Psoas muscle (tissue), 8 donors: ENCODE measurements at places on chromosomes 11 and 22. TPM values are rescaled to one million over a fixed set of nuclear protein-coding genes. Genes with fewer than 3 reads are reported as not detected.

NAALAD2 gene
- total RNA-seq, result 0.86 TPM

GRCh38 chr11:78228467-78228866, 39.7 kb downstream of the USP35 start:
- DNase-seq, result no peak

- no peak for DNase-seq
Measured at GRCh38 chr11:128207861-128208321, 379.5 kb downstream of the ETS1 start.

PTPMT1 gene
- total RNA-seq, result 25.1 TPM

DNA sequence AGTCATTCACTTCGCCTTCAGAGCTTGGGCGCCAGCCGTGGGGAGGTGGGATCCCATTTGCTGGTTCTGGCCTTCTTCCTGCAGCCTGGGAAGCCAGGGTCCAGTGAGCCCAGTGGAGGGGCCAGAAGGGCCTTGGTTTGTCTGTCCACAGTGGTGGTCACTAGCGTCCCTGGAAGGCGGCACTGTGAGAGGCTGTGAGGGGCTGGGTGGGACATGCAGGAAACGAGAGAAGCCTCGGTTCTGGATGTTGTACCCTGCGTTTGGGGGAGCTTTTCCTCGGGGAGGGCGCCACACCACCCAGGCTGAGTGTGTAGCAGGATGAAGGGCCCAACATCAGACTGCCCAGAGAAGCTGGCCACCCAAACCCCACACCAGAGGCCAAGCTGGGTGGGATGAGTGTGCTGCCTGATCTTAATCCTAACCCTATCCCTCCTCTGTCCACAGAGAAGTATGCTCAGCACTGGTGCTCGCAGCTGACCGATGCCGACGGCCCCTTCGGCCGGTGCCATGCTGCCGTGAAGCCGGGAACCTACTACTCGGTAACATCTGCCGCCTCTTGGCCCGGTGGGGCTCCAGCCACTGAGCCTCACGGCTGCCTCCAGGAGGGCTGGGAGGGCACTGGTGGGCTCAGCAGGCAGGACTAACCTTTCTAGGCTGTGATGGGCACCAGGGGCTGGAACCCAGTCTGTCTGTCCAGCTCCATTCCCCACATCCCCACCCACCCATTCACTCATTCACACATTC, 14.4 kb downstream of the MUC5AC start:
- peak; percentile 28 for DNase-seq

GNAZ gene
- total RNA-seq, result 1.7 TPM

DNA sequence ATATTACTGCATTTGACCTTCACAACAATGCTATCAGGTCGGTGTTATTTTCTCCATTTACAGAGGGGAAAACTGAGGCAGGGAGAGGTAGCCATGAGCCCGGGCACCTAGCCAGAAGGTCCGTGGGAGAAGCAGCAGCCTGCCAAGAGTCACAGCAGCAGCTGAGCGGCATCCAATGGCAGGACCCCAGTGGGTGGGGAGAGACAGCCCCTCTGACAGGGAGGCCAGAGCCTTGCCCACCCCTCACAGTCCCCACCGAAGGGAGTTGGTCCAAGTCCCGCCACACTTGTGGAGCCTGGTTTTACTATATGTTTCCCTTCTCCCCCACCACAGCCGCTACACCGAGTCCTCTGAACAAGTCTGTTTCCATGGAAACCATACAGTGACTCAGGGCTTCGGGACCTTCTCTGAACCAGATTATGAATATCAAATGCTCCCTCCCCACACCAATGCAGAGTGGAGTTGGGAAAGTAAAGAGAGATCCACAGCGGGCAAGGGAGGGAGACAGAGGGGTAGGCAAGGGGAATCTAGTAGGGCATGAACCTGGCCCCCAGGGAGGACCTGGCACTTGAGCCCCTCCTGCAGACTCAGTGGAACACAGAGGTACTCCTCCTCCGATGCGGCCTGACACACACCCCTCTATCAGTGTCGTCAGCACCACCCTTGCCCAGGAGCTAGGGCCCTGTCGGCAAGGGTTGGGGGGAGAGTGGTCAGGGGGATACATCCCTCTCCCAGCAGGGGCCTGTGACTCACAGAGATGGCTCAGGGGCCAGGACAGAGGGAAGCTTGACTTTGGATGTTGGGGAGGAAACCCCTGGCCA, 2.5 kb downstream of the CHST1 start:
- DNase-seq, result no peak

GRCh38 chr11:33949252-33949913, 57.5 kb upstream of the LMO2 start:
- no peak for DNase-seq

DNA sequence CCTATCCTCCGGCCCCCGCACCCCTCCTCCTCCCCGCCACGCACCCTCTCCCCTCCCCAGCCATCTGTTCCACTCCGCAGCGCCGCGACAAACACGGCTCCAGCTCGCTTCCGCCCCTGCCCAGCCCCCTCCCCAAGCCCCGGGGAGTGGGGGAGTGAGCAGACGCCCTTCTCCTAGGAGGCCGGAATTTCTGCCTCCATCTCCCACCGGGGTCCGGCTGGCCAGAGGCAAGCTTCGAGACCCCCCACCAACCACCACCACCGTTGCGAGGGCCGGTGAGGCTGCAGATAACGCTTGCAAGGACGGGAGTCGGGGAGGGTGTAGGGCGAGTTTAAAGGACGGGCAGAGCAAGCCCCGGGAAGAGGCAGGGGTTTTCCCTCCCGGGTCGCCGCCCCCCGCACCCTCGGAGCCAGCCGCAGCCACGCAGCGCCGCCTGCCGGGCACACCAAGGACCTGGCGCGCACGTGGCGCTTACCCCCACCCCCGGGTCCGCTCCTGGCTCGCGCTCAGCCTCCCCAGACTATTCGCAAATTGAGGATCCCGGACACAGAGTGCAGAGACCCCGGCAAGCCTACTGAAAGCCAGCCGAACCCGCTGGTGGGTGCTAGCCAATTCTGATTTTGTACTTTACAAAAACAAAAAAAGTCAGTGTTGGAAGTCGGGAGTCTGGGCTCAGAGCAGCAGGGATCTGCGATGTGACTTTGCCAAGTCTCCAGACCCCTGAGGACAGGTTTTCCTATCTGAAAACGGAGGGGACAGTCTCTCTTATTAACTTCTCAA, 22.6 kb downstream of the RTN4RL2 start:
- peak; percentile 47 for DNase-seq

- DNase-seq, result no peak
Measured at GRCh38 chr11:71075871-71076420, 176.4 kb downstream of the SHANK2 start.

DNA sequence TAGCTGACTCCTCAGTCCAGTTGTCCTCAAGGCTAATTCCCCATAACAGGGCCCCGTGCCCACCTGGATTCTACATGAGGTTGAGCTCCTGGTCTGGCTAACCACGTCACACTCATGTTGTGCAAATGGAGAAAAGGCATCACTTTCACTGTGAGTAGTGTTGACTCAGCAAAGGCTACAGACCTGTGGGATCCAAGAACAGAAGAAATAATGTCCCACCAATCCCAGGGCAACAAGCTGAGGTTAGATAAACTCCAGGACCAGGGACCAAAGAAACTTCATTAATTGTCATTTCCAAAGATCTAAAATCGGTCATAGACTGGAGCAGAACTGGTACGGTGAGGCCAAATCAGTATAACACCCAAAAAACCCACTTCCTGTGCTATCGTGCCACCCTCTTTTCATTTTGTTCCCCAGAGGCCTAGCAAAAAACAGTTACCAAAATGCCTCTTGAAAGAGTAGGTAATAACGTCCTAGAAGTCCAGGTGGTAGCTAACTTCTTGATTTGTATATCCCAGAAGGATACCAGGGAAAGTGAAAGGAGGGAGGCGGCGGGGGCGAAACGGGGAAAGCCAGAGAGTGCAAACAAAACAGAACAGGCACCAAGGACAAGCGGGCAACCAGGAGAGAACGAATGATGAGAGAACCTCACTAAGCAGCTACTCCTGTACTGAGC, 1.4 kb downstream of the PCSK7 start:
- DNase-seq, result no peak

DNA sequence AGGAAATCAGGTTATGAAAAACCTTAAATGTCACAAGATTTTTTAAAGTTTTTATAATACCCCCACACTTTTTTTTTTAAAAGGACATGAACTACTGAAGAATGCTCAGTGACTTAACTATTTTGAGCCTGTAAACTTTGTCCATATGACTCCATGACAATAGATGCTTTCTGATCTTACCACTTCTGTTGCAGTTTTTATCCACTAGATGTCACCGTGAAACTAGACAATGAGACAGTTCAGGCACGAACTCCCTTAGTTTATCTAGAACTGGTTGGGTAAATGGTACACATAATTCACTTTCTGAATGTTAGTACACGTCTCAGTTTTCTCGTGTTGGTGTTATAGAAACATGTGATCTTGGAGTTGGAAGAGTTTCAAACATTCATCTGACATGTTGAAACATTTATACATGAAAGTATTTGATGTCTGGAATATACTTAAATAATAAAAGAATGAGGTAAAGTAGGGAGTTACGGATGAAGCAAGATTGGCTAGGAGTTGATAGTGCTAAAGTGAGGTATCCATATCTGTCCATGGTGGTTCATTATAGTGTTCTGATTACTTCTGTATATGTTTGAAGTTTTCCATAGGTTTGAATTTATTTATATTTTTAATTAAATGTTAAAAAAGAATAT, 8.1 kb downstream of the CCDC15 start:
- DNase-seq, result no peak

DNA sequence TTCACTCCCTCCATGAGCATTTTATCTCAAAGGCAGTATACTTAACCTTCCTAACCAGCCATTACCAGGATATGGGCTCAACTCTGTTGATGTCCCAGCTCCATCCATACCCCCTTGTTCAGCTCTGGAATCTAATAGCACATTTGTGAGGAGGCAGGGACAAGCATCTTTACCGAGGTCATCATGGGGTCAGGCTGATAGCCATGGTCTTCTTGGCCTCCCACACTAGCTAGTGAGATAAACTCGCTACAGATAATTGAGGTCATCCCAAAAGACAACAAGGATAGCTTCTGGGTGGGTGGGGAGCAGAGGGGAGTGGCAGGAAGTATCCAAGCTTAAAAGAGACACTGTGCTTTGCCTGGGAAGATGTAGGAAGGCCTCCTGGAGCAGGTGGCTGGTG, 141.6 kb upstream of the RASSF10 start:
- no peak for DNase-seq

DNA sequence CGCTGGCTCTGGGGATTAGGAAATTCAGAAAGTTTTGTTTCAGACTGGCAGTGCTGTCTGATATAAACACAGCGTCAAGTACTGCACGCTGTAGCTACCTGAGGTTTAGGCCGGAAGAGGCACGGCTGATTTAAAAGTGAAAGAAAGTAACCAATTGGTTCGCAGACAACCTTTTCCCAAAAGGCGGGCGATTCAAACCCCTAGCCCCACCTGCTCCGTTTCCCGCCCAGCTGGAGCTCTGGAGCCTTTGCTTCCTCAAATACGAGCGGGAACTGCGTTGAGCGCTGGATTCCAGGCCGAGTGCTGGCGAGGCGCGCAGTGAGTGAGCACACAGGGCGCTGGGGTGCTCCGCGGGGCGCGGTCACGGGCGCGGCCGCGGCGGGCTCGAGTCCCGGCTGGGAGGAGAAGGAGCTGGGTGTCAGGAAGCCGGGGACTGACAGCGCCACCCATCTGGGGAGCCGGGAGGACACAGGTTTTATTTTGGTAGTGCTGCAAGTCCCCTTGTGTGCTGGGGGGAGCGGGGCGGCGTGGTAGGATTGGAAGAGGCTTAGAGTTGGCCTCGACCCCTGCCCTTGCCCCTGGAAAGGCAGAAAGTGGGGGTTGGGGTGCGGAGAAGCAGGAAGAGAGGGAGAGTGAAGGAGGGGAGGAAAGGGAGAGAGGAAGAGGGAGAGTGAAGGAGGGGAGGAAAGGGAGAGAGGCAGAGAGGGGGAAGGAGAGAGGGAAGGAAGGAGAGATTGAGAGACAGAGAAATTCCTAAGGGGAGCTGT, 2.1 kb downstream of the FAM111A start:
- peak; percentile 85 for DNase-seq

HSPB2 gene
- total RNA-seq, result 24.9 TPM

GRCh38 chr11:1780700-1781592, 17.2 kb upstream of the CTSD start:
- DNase-seq, result no peak

DNA sequence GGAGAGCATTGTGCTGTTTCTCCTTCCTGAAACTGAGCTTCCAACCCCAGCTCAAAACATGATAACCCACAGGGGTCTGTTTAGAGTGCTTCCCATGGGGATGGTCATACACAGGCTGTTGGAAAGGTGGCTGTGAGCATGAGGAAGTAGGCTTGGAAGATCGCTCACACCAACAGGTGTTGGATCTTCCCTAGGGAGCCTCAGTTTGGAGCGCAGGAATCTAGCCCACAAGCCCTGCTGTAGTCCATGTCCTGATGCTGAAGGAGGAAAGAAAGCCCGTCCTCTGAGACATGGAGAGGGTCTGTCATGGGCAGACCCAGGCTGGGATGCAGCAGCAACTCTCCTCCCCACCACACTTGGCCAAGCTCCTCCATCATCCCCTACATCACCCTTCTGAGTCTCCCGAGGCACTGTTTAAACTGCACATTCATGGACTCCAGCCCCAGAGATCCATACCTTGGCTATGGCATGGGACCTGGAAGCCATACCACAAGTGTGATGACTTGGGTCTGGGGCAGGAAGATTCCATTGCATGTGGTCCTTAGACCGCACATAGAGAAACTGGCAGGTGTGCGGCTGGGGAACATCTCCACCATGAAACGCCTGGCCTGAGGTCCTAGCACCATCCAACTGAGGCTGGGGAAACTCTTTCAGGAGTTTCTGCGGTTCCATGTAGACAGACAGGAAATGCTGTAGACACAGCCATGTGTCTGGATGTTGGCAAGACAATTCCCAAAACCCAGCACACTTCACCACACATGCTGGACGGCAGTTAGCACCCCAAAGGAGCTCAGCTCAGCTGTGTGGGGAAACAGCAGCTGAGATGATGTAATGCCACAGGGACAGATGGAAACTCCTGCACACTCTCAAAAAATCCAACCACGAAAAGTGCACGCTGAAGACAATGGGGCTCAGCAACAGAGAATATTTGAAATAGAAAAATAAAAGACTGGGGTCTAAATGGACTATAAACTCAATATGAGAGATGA, 27.6 kb upstream of the TTC12 start:
- no peak for DNase-seq

LRRC4C gene
- total RNA-seq, result 0.30 TPM

DNA sequence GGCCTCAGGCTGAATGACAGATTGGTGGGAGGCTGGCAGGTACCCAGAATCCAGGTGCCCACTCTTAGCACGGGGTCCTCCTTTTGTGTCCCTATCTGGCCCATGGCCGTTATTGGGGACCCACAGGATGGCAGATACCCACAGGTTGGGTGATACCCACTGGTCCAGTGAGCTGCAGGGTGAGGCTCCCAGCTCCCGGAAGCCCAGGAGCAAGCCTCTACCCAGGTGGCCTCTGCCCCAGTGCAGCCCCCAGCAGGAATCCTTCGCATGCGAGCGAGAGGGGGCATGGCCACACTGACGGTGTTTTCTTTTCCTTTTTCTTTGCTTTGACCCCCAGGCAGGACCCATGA, 116.1 kb downstream of the PHF21B start:
- no peak for DNase-seq

- DNase-seq, result peak; percentile 61
Measured at GRCh38 chr22:38316364-38317121, 690 bp downstream of the CSNK1E start.

DNA sequence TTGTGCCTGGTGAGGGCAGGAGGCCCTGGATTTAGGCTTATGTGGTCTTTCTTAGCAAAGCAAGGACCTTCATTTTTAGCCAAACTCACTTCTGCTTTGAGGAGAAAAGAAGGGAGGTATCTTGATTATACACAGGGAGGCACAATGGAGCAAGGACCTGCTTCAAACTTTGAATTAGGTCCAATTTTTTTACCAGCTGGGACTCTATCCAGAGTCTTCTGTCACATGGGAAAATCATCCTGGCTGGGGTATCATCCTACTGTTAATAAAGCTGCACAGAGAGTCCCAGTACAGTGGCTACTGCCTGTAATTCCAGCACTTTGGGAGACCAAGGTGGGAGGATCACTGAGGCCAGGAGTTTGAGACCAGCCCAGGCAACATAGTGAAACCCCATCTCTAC, 87.8 kb downstream of the CWC15 start:
- DNase-seq, result no peak
